ENCODE measurements at places on chromosomes 12 and 14.

DNA sequence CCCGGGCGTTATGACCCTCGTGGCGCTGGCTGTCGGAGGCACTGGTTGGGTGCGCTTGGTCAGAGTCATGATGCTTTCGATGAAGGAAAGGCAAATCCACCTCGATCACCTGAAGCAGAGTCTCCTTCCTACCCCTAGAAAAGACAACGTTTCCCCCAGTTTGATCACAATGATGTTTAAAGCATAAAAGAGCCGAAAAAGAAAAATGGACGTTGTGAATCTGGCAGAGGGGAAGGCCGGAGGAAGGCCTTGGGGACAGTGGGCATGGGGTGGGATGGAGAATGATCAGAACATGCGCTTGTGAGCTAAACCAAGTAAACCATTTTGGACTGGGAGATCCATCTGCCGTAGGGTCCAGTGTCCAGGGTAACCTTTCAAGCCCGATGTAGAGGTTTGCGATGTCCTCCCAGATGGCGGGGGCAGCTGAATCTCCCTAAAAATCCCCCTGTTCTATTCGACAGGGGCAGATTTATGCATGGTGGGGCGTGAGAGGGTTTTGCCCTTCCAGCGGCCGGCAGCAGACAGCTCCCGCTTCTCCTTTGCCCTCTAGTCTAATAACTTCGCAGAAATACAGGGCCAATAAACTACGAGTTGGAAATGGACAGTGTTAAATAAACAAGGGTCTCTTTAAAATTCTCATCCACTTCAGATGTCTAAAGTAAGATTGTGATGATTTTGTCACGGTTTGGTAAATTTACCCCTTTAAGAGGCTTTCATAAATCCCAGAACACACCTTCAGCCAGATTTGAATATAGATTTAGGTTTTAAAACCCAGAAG lies 2.3 kb upstream of the OTX2 start:
- no peak for DNase-seq

DNA sequence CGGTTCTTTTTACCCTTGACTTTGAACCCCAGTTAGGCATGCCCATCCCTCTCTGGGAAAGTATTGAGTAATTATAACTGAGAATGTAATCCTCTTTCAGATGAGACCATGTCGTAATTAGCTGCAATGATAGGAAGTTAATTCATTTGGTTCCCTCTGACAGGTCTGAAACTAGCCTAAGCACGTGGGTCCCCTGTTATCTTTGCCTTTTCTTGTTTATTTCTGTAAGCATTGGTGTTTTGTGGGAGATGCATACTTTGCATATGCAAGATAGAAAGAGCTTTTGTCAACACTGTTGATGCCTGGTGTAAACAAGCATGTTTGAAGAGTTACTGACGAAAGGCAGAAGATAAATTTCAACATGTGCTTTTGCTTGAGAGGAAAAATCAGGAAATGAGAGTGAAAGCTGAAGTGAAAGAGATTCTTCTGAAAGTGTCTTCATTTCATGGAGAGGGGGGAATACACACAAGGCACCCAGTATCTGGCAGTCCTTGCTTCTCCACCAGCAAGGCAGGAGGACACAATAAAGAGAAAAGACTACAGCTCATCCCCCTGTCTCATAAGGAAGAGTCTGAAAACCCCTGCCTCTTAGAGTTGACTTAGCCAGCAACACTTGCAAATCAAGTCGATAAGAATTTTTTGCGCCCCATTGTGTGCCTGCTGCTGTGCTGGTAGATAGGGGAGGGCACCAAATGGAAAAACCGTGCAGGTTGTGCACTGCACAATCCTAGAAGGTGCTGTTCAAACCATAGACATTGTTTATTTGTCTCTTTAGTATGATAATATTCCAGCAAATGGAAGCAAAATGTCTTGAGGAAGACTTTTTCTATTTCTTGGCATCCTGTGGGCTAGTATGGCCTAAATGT lies 77.8 kb downstream of the SLC24A4 start:
- no peak for DNase-seq

GRCh38 chr14:68815298-68816182 lies 22.7 kb upstream of the ZFP36L1 start:
- DNase-seq, result no peak

DNA sequence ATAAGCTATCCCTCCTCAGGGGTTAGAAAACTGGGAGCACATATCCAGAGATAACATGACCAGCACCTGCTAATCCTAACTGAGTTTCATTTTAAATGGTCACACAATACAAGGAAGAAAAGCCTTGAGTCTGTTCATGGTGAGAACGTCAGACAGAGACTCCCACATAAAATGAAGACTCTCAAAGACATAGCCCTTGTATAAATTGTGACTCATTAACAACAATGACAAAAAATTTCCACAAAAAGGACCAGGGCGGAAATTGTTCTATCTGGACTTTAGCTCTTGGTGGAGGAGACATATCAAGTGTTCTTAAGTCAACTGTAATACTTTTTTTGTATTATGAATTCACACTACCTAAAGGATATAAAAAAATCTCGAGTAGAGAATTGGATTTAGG lies 313.7 kb upstream of the DCN start:
- no peak for DNase-seq

GRCh38 chr12:124030510-124030909 lies 57.5 kb downstream of the ZNF664 start:
- no peak for DNase-seq

DNA sequence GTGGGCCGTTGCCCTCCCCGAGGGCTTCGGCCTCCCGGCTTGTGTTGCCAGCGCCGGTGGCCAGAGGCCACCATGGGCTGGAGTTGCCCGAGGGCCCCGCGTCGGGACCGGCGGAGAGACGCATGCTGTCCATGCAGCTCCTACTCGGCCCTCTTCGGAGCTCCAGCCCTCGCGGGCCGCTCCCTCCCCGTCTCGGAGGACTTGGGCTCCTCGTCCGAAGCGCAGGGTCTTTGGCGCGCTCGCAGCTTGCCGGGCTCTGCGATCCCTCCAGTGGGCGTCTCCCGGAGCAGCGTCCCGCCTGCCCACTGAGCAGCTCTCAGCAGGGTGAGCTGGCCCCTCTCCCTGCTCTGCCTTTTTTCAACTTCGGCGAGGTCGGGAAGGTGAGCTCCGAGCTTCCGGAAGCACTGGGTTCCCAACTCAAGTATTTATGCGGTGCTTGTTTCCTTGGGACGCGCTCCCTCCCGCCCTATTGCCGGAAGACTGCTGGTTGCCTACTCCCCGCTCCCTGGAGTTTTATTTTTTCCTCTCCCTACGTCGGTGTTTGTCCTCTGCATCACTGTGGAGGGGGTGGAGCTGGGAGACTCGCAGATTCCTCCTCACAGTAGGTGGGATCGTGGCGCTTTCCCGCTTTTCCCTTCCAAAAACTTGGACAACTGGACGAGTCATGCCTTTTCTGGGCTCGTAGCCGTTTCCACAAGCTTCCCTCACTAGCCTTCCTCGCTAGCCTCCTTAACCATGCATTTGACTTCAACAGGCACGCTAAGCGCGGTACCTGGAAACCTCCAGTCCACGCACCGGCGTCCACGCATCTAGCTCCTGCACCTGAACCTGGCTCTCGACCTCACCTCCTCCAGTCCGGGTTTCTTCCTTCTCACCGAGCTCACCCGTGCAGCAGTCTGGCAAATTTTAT lies at the start of gene AVPR1A:
AVPR1A (minus strand) TSS at position 489 of the 910 bp plus-strand sequence; CDS start at position 124, 365 bp downstream.
- DNase-seq, result no peak

GRCh38 chr12:39451977-39452376 lies 9.1 kb upstream of the KIF21A start:
- no peak for DNase-seq

DNA sequence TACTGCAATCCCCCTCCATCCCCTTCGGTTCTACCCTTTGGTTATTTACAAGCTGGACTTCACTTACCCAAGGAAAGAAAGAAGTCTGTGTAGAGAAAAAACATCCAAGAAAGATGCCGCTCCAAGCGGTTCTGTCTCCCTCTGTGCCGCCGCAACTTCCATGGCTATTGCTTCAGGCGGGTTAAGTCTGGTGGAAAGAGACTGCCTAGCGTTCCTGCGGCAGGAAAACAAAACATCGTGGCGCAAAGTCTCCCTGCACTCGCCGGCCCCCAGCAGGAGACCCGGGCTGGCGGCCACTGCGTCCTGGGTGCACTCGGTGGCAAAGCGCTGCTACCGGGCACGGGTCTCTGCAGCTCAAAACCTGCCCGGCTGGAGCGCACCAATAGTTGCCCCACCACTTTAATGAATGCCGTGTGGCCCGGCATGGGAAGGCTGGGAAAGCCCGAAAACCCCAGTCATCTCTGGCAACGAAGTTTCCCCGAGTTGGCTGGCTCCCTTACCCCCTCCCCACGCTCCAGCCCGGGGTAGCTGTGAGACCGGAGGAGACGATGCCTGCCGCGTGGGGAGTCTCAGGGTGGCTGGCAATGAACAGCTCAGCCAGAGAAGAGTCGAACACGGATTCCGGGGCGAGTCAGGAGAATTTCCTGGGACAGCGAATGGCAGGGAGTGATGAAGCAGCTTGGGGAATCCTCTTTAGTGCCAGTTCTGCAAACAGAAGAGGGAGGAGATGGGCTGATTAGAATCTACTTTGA lies 3.5 kb upstream of the KCNK10 start:
- DNase-seq, result no peak

- no peak for DNase-seq
These were observed 44.5 kb upstream of the BCL11B start for GRCh38 chr14:99316281-99317163.

- DNase-seq, result peak; percentile 59
These were observed 63.0 kb downstream of the FOS start for GRCh38 chr14:75341620-75342019.

GRCh38 chr14:39974036-39974435 lies 541.8 kb upstream of the FBXO33 start:
- no peak for DNase-seq

- DNase-seq, result peak; percentile 39
These were observed 153.9 kb downstream of the PRKCH start for GRCh38 chr14:61475316-61475715.

DNA sequence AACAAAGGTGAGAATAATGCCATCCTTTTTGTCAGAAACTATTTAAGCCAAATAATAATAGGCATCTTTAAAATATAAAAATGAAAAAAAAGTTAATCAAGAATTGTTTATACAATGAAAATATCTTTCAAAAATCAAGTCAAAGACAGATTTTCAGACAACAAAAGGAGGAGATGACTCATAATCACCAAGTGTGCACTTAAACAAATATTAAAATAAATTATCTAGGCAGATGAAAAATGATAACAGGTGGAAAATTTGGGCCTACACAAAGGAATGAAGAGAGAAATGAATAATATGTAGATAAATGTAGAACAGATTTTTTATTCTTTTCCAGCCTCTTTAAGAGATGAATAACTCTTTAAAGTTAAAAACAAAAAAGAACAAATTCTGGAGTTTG lies 250.0 kb upstream of the PLEKHG7 start:
- no peak for DNase-seq

DNA sequence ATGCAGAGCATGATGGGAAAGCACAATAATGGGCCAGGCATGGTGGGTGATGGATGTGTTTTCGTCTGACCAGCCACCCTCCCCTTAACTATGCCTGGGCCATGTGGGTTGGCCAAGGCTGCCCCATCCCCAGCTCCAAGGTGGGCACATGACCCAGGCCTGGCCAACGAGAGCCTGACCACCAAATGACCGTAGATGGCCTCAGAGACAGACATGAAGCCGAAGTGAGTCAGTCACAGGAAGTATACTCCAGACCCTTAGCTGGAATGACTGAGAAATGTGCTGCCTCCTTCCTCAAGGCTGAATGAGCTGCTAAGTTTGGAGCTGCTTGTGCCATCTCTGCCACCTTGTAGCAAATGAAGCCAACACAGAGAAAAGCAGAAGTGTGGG lies 233.6 kb downstream of the BCL11B start:
- no peak for DNase-seq

- DNase-seq, result no peak
These were observed 76.7 kb upstream of the SLC8A3 start for GRCh38 chr14:70265422-70265821.

DNA sequence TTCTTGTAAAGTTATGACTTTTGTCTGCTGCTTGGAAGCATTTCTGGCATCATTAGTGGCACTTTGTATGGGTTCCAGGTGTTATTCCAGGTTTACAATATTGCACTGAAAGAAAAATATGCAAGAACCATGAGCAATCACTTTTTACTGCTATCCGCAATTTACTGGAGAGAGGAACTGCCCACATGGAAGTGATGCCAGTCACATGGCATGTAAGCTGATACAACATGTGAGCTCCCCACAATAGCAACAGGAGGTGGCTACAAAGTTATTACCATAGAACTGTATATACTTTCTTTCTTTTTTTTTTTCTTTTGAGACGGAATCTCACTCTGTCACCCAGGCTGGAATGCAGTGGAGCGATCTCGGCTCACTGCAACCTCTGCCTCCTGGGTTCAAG lies 1012.1 kb downstream of the BCL11B start:
- no peak for DNase-seq

DNA sequence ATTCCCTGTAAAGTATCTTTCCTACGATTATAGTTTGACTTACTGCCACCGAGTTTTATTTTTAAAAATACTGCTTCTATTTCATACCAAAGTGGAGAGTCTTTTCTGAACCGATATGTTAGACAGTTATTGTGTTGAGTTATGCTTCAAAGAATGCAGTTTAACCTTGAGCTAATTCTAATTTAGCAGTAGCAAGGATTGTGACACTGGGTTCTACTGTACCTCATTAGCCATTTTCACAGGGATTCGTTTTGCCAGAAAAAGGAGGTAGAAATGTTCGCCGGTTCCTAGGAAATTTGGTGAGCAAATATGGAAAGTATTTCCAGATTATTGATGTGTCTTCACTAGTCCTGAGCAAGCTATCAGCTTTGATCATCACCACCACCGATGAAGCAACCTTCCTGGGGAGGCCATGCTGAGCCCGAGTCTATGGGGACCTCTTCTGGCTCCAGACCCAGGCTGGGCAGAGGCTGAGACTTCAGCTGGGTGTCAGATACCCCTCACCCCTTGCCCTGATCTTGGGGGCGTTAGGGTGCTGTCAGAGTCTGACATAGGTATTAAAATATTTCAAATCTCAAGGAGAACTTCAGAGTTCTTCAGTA lies 13.6 kb downstream of the GLRX5 start:
- DNase-seq, result no peak

- no peak for DNase-seq
These were observed 285.3 kb downstream of the DPF3 start for GRCh38 chr14:72608391-72609204.

DNA sequence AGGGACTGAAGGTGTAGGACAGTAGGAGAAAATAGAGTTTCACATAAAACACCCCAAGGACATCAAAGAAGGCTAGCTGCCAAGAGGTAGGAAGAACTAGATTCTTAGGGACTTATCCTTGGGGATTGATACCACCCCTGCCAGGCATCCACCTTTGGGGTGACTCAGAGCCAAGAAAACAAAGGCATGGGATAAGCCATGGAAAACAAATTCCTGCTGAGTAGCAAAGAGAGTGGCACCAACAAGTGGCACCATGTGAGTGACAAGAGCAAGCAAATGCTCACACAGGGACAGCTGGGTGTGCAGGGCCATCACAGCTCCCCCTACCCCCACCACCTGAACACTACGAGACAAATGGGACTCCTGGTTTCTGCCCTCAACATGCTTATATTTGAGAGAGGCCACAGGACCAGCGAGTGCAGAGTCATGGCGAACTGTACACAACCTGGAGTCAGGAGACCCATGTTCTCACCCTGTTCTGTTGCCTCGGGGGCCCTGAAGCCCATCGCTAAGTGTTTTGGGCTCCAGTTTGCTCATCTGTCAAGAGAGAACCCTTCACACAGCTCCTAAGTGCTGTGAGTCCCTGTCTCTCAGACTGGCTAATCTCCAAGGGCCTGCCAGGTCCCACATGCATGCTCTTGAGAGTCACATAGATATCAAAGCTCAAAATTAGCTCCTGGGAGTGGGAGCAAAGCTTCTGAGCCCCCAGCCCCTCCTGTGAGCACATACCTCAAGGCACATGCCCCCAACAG lies 91.9 kb downstream of the DPF3 start:
- no peak for DNase-seq

GRCh38 chr12:49750027-49750995 lies 9.0 kb downstream of the TMBIM6 start:
- DNase-seq, result no peak

GRCh38 chr14:105056303-105056831 lies 8.9 kb downstream of the GPR132 start:
- DNase-seq, result no peak
